ENCODE measurements at places on chromosomes 1 and 21. TPM values are rescaled to one million over a fixed set of nuclear protein-coding genes. Genes with fewer than 3 reads are reported as not detected.

Gene SHE
- 21.4 TPM for total RNA-seq

DNA sequence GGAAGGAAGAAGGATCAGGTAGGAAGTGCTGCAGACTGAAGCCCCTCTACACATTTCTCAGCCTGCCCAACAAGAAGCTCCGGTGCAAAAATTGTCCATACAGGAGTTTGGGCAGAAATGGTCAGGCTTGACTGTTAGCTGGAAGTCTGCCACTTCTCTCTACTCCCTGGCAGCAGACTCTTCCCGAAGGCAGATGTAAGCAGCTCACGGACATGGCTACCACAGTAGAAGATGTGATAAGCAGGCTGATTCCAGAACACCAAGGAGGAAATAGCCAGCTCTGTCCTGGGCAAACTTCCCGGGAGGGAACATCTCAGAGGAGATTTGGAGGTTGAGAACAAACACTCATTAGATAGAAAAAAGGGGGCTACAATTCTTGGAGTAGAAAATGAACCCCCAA lies 52.6 kb downstream of the TRABD2B start:
- no peak for DNase-seq

DNA sequence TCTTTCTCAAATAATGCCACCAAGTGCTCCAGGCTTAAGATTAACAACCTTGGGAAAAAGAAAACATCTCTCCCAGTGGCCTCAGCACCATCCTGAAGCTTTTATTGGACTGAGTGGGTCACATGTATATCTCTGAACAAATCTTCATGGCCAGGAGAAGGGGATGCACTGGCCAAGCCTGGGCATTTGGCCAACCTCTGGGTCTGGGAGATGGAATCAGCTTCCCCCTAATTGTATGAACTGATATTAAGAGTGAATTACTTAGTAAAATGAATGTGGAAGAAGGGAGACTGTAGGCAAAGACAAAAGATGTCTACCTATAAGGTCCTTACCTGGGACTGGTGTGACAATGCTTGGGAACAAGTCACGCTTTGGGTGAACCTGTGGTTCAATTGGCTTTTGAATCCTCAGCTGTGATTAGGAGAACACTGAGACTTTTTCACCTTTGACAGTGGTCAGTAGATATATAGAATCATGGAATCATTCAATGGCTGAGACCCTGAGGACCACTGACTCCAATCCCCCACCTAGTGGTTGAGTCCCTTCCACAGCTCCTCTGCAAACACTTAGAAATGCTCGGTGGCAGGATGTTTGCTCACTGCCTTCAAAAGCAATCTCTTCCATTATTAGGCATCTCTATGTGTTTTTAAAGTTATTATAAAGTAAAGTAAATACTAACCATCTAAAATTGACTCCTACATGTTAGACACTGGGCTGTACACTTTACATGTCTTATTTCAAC lies 102.6 kb upstream of the ATP1A1 start:
- no peak for DNase-seq

DNA sequence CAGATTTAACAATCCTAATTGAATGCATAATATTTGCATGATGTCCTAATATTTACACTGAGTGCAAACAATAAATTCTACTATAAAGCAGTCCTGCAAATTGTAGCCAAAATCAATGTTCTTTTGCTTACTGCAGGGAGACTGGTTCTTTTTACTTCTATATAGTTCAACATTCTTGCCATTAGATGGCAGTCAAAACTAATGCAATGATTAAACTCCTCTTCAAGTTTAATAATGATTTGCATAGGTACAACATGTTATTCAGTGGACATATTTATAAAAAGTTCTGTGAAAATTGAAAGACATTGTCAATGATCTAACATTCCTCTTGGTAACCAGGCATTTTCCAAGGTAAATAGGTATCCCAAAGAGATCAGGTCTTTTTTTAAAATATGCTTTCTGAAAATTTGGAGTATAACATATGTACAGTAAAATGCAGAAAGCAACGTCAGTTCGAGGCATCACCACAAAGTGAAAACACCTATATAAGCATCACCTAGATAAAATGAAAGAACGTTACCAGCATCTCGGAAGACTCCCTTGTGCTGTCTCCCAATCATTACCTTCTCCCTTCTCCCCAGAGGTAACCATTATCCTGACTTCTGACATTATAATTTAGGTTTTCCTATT lies 9.8 kb upstream of the FNBP1L start:
- DNase-seq: no peak

Gene TBX19
- total RNA-seq: 0.84 TPM

DNA sequence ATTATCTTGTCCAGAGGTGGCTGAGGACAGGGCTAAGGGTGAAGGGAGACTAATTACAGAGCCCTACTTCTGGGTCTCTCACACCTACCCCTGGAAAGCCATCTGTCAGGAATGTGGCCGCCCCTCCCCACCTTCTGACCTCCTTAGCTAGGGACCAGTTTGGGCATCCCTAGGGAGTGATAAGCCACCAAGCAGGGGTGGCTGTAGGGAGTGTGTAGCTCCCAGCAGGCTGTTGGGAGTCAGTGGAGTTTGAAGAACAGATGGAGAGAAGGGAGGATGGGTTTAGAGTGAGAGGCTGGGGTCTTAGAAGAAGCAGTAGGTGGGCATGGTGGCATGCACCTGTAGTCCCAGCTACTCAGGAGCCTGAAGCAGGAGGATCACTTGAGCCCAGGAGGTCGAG lies 808 bp upstream of the SERINC2 start:
- no peak for DNase-seq

DNA sequence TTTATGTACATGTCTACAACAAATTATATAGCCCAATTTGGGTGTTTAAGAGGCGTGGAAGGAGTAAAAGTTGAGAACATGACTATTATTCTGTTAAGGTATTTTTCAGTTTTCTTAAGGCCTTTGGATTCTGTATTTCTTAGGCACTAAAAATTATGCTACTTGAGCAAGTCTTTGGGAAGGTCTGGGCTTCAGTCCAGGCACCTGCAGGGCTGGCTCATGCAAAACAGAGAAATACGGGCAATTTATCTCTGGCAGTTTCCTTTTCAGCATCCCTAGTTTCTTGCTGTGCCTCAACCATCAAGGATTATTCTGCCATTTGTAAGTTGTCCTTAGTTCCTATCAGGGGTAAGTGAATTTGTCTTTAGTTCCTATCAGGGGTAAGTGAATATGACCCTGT lies 358.8 kb upstream of the B3GALT2 start:
- no peak for DNase-seq

Gene IVL
- not detected for total RNA-seq

Data from left cardiac atrium (tissue), 4 donors.